ENCODE measurements at places on chromosomes 6 and 20. TPM values are rescaled to one million over a fixed set of nuclear protein-coding genes. Genes with fewer than 3 reads are reported as not detected.
A peak's percentile ranks its signal among the peaks of the same experiment; 100 is the strongest.

DNA sequence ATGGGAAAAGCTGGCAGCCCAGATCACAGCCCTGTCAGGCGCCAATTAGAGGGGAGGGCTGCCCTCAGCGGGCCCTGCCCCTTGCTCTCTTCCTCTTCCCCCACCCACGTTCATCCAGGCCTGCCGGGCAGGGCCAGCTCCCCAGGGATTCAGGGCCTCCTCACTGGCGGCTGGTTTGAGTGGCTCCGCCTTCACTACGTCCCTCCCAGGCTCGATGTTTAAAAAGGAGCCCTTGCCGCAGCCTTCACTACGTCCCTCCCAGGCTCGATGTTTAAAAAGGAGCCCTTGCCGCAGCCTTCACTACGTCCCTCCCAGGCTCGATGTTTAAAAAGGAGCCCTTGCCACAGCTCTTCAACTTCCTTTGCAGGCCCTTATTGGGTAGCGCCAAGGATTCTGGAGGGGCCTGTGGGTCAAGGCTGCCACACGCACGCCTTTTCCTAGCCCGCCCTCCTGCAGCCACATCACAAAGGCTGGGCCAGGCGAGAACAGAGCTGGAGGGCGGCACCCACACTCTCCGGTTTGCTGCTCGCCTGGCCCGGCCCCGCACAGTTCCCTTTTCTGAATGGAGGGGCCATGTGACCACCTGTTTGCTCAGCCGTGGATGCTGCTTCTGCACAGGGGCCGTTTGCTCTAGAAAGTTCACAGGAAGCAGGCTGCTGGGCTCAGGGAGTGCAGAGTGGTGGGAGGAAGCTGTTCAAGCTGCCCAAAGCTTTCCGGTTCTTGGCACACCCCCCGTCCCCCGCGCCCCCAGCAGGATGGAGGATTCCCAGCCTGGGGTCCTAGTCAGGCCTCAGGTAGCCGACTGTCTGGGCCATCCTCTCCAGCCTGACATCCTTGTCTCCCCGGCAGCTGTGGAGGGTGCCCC is 1.6 kb downstream of the SLC17A9 start:
- H3K36me3 ChIP-seq, result peaks cover 15% of the 10 kb centered on the region
- H3K27me3 ChIP-seq, result no peaks in the 10 kb centered on the region
- H3K27ac ChIP-seq, result peak overlapping the region; percentile 45
- peaks cover 26% of the 10 kb centered on the region for H3K4me1 ChIP-seq
- no peak overlapping the region for H3K4me3 ChIP-seq

DNA sequence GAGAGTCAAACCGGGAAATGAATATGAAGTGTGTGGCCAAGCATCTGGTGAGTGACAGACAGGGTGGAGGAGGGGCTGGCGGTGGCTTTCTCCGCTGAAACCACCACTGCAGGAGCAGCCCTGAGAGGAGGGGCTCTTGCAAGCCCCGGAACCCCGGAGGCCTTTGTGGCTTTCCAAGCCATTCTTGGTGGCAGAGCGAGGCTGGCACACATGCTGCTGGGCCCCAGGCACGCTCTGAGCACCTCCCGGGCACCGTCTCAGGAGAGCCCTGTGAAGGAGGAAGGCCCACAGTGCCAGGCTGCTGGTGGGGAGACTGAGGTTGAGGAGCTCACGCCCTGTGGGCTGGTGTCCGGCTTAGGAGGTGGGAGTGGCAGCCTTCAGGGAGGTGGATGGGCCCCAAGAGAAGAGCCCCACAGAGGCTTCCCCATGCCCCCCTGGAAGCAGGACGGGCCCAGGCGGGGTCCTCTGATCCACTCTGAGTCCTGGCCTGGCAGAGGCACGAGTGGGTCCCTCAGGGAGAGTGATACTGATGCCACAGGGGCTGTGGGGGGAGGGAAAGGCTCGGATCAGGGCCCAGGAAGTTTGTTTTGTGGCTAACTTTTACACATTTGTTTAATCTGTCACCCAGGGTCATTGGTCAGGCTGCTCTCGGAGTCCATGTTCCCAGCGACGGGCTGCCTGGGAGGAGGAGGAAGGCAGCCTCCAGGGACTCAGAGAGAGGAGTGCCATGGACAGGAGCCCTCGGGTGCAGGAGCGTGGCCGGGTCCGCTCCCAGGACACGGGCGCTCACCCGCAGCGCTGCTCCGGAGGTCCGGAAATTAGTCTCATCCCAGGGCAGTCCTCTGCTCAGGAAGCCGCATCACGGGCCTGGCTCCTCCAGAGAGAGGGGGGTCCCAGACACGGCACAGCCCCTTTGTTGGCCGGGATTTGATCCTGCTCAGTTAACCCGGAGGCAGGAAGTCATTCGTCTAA is 170.7 kb downstream of the ERMARD start:
- H3K27me3 ChIP-seq, result peaks cover 2% of the 10 kb centered on the region
- no peak overlapping the region for H3K27ac ChIP-seq
- H3K4me1 ChIP-seq, result peaks cover 10% of the 10 kb centered on the region
- H3K36me3 ChIP-seq, result no peaks in the 10 kb centered on the region

DNA sequence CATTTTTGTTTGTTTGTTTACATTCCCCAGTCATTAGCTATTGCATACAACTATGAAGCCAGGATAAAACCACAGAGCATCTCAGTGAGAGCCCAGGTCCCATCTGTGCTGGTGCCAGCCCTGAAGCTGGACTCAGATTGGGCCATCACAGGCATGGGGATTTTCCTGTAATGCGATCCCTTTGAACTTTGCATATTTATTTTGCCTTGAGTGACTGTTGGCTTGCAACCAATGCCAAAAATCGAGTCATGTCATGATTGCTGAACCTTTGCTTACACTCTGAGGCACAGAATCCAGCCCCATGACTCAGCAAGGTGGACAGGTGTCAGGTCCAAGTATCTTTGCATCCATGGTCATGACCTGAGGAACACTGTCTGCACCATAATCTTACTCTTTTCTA is 46.2 kb upstream of the GGTLC1 start:
- no peak overlapping the region for H3K4me3 ChIP-seq
- H3K4me1 ChIP-seq, result no peaks in the 10 kb centered on the region
- H3K27ac ChIP-seq, result no peak overlapping the region
- DNase-seq, result no peak
- no peaks in the 10 kb centered on the region for H3K36me3 ChIP-seq
- H3K27me3 ChIP-seq, result peaks cover 2% of the 10 kb centered on the region

DNA sequence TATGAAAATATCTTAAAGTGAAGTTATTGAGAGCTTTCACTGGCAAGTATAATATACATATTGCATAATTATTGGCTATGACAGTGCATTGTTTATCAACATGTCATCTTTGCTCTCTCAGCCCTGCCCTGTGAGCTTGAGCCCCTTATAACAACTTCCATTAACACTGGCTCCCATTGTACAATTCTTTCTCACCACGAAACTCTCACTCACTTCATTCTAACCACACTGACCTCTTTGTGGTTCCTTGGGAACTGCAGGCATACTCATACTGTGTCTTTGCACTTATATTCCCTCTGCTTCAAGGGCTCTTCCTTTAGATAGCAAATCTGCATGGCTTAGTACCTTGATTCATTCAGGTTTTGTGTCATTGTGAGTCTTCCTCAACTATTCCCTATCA is 411.8 kb downstream of the CDKAL1 start:
- H3K36me3 ChIP-seq, result no peaks in the 10 kb centered on the region
- H3K4me1 ChIP-seq, result no peaks in the 10 kb centered on the region
- peak; percentile 32 for DNase-seq
- no peak overlapping the region for H3K4me3 ChIP-seq
- H3K27ac ChIP-seq, result no peak overlapping the region
- no peaks in the 10 kb centered on the region for H3K27me3 ChIP-seq

- H3K27ac ChIP-seq, result peak overlapping the region; percentile 91
- H3K4me1 ChIP-seq, result peaks cover 14% of the 10 kb centered on the region
- no peaks in the 10 kb centered on the region for H3K36me3 ChIP-seq
- peak overlapping the region; percentile 73 for H3K4me3 ChIP-seq
These were observed 55.9 kb upstream of the RREB1 start for GRCh38 chr6:7051780-7052442.

DNA sequence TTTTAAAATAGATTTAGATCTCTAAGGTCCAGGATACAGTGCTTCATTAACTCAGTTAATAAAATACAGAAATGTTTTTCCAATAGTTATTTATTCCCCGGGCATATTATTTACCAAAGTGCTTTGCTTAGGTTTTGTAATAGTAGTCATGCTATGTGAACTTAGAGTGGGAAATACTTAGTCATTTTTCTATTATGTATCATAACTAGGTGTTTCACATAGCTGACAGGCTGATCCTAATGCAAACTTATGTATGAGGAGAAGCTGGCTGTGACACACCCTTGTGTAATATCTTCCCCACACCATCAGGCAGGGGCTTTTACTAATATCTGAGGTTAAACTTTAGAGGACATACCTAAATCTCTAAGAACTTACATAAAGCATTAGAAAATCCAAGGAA is 277.7 kb upstream of the RIMS1 start:
- no peak for DNase-seq
- H3K4me1 ChIP-seq, result no peaks in the 10 kb centered on the region
- H3K27me3 ChIP-seq, result no peaks in the 10 kb centered on the region
- H3K36me3 ChIP-seq, result no peaks in the 10 kb centered on the region
- no peak overlapping the region for H3K27ac ChIP-seq

GRCh38 chr20:17835240-17835933 is 133.2 kb downstream of the SNX5 start:
- peaks cover 32% of the 10 kb centered on the region for H3K4me1 ChIP-seq
- H3K27me3 ChIP-seq, result no peaks in the 10 kb centered on the region
- H3K4me3 ChIP-seq, result no peak overlapping the region
- no peaks in the 10 kb centered on the region for H3K36me3 ChIP-seq
- peak overlapping the region; percentile 97 for H3K27ac ChIP-seq
- DNase-seq, result peak; percentile 70

DNA sequence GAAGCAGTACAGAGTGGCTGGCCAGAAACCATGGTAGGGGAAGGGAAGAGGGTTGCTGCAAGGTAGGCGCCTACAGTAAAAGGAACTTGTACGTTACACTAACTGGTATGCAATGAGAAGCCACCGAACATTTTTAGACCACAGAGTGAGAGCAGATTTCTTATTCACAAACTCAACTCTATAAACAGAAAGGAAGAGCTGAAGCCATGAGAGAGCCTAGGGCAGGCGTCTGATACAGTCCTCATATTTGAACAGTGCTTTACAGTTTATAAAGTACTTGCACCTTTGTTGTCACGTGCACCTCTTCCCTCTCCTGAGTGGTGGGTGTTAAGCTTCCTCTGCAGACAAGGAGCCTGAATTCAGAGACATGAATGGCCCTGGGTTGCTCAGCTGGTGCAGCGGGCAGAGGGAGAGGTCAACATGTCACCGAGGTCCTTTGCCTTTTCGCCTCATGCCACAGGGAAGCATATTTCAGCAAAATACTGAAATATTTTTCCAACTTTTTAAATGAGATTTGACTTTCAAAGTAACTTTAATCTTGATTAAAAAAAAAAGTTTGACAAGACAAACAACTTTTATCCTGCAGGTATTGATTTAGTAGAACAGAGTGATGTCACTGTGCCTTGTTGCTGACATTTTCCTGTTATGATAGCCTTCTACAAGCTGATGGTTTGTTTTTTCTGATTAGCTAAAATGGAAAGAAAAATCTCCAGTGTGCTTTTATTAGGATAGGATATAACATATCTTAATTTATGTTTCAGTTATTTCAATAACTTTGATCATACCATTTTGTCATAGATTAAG is 23.8 kb downstream of the UST start:
- H3K27ac ChIP-seq, result no peak overlapping the region
- no peak for DNase-seq
- H3K27me3 ChIP-seq, result peaks cover 2% of the 10 kb centered on the region
- H3K36me3 ChIP-seq, result no peaks in the 10 kb centered on the region
- H3K4me3 ChIP-seq, result no peak overlapping the region

GRCh38 chr6:20044883-20045282 is 167.4 kb downstream of the MBOAT1 start:
- no peak overlapping the region for H3K4me3 ChIP-seq
- no peaks in the 10 kb centered on the region for H3K27me3 ChIP-seq
- H3K27ac ChIP-seq, result no peak overlapping the region

GRCh38 chr6:63516186-63516944 is 55.9 kb upstream of the LOC128125822 start:
- DNase-seq, result no peak
- no peak overlapping the region for H3K4me3 ChIP-seq
- H3K4me1 ChIP-seq, result no peaks in the 10 kb centered on the region
- no peaks in the 10 kb centered on the region for H3K36me3 ChIP-seq
- H3K27ac ChIP-seq, result no peak overlapping the region
- H3K27me3 ChIP-seq, result no peaks in the 10 kb centered on the region

DNA sequence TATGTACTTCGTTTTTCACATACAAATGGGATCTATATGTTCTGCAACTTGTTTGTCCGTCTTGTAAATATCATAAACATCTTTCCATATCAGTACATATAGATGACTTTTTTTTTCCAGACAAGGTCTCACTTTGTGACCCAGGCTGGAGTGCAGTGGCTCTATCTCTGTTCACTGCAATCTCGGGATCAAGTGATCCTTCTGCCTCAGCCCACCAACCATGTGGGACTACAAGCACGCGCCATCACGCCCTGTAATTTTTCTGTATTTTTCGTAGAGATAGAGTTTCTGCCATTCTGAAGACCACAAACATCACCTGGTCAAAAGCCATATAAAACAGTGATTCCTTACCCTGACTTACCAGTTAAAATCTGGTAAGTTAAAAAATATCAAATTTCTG is 37.7 kb upstream of the SYNCRIP start:
- H3K4me3 ChIP-seq, result no peak overlapping the region
- no peak for DNase-seq
- H3K4me1 ChIP-seq, result peaks cover 6% of the 10 kb centered on the region
- no peak overlapping the region for H3K27ac ChIP-seq
- H3K27me3 ChIP-seq, result no peaks in the 10 kb centered on the region
- H3K36me3 ChIP-seq, result peaks cover 5% of the 10 kb centered on the region

DNA sequence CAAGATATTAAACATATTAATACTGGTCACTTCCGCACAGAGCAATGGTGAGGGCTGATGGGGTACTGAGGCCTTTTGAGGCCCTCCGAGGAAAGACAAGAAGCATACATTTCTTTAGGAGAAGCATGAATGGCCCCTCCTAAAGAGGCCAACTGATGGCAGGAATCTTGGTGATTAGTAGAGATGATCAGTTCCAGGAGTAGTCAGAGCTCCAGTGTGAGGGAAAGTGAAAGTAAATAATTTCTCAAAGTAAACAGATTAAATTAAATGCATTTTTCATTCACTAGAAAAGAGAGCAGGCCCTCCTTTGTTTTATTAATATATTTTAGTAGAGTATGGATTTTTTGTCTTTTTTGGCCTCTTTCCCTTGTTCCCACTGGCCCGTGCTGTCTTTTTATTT is 38.2 kb downstream of the NOX3 start:
- H3K4me1 ChIP-seq, result peaks cover 6% of the 10 kb centered on the region
- no peaks in the 10 kb centered on the region for H3K36me3 ChIP-seq
- H3K4me3 ChIP-seq, result no peak overlapping the region
- no peaks in the 10 kb centered on the region for H3K27me3 ChIP-seq
- DNase-seq, result no peak

GRCh38 chr20:9179193-9179802 is 110.4 kb downstream of the PLCB4 start:
- H3K4me3 ChIP-seq, result no peak overlapping the region
- H3K4me1 ChIP-seq, result no peaks in the 10 kb centered on the region
- H3K27ac ChIP-seq, result no peak overlapping the region
- DNase-seq, result no peak

The POU5F1 gene
- 0.13 TPM for total RNA-seq

The SLC12A5 gene
- total RNA-seq, result 0.13 TPM

The BPI gene
- total RNA-seq, result 0.40 TPM

The IPCEF1 gene
- total RNA-seq, result 1.4 TPM

The MCHR2 gene
- not detected for total RNA-seq

The OR2J3 gene
- not detected for total RNA-seq

The CDK19 gene
- total RNA-seq, result 10.6 TPM

The SLA2 gene
- total RNA-seq, result 0.09 TPM

The C20orf202 gene
- total RNA-seq, result 0.35 TPM

The WFDC12 gene
- total RNA-seq, result not detected

The NKX2-2 gene
- 0.04 TPM for total RNA-seq

The DEFB115 gene
- not detected for total RNA-seq

The APOBEC2 gene
- 509 TPM for total RNA-seq

The DEFB132 gene
- total RNA-seq, result not detected

The BLOC1S5 gene
- total RNA-seq, result 15.7 TPM
